Common myeloid progenitor, CD34-positive (primary cell): ENCODE measurements at places on chromosomes 2 and 18.

DNA sequence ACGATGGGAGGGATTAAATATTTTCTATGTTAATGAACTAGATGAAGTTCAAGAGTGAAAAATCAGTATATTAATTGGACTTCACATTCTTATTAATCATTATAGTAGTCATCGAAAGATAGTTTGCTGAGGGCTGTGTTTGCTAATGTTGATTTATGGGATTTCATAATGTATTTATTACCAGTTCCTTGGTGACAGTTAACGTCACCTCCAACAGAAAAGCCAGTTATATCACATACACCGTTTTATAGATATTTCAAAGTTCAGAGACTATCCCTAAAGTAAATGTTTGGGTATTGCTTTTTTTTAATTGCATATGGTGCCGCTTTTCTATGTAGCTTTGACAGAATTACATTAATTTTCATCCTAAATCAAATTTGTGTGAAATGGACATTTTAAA, 49.4 kb upstream of the SP5 start:
- no peak for DNase-seq

GRCh38 chr2:31555967-31556706, 24.6 kb downstream of the SRD5A2 start:
- no peak for DNase-seq

DNA sequence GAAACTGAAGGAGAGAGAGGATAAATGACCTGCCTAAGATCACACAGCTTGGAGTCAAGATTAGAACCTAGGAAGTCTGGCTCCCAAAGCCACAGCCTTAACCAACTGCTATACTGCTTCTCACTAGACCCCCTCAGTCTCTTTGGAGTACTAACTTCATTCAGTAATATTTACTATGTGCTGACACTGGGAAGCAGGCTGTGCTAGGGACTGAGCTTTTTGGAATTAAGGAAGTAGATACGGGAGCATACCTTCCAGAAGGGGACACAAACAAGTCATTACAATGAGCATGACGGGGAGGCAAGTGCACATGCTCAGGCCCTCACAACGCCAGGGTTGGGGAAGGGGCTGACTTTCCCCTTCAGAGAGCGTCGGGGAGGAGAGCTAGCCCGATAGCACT, 97.7 kb downstream of the INO80D start:
- DNase-seq, result peak; percentile 15

- DNase-seq, result no peak
Observed at GRCh38 chr18:61949946-61950345, 57.1 kb upstream of the RNF152 start.

DNA sequence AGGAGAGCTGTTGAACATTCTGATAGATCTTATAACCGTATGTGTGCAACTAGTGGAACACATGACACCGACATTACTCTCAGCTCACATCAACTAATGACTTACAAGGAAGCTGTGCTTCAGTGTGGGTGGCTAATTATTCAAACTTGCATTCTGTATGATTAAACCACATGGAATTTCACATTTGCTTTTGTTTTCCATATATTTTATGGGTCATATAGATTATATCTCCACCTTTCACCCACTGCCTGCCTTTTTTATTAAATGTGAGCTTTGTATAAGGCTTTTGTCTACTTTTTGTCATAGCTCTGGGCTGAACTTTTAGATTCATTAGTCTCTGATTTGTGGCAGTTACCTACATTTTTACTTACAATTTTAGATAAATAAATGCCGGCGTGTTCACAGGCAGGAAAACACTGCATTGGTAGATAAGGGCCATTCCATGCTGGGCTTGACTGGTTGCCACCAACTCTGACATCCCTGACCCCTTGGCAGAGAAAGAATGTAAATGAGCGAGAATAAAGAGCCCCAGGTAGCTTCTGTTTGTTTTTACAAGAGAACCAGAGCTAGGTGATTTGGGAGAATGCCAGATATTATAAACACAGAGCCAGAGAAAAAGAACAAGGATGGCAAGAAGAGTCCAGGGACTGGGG, 35.7 kb downstream of the LYPD6 start:
- peak; percentile 12 for DNase-seq

- DNase-seq, result peak; percentile 8
Observed at GRCh38 chr2:170485254-170486026, 229.7 kb upstream of the SP5 start.

GRCh38 chr2:192535956-192536921, 341.5 kb upstream of the TMEFF2 start:
- DNase-seq, result no peak
